NCI-H510A treated with DMSO at 0.1 percent for 48 hours (cell line): ENCODE measurements at places on chromosomes 3 and 15.

- no peak for DNase-seq
Observed at GRCh38 chr3:172376402-172376801, 71.9 kb downstream of the GHSR start.

GRCh38 chr15:88804257-88804656, 1.0 kb downstream of the ACAN start:
- no peak for DNase-seq

GRCh38 chr3:186308549-186308948, 53.5 kb downstream of the DGKG start:
- DNase-seq, result no peak

- DNase-seq, result peak; percentile 5
Observed at GRCh38 chr15:44720460-44721176, 9.3 kb downstream of the B2M start.

- no peak for DNase-seq
Observed at GRCh38 chr3:108092501-108092900, 1.7 kb upstream of the CD47 start.

DNA sequence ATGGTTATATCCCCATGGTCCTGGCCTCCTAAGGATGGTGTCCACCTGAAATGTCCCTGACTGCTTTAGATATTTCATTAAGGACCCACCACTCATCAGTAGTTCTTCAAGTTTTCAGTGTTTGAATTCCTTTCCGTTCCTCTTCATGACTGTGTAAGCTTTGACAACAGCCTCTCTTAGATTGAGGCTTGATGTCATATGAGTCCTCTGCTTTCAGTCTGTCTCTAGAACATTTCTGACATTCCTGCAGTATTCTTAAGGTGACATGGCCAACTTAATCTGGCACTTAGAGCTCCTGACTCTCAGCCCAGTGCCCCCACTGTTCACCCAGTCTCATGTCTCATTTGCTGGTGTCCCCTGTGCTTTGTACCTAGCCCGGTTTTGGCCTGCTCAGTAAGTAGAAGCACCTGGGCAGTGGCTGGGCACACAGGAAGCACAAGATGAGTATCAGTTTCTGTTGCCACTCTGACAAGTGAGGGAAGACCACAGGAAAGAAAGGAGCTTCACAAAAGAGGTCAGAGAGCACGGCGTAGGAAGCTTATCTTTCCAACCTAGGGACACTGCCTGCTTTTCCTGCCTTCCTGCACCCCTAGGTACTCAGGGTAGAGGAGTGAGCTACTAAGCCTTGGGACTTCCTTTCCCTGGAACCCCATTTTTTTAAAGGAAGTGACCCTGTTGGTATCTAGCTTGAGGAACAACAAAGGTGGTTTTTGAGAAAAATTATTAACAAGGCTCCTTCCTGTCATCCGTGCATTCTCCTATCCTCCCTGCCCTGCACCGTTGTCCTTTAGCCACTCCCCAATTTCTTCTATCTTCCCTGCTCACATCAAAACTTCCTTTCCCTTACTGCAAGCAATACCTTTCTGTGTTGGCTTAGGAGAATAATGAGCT, 103.1 kb downstream of the KLHL25 start:
- no peak for DNase-seq

DNA sequence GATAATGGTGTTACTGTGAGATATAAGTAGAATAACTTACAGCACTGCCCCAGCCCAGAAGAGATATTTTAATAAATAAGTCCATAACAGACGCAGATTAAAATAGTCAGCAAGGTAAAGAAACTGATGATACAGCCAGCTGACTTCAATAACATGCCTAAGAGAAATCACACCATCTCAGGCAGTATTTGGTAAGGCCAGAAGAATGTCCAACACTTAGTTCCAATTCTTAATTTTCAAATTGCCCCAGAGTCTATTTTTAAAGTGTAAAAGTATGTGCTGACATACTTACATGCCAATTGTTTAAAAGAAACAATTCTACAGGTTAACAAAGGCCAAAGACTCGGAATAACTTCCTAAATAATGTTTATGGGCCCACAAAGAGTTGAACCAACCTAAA, 1.6 kb downstream of the GNB4 start:
- no peak for DNase-seq

DNA sequence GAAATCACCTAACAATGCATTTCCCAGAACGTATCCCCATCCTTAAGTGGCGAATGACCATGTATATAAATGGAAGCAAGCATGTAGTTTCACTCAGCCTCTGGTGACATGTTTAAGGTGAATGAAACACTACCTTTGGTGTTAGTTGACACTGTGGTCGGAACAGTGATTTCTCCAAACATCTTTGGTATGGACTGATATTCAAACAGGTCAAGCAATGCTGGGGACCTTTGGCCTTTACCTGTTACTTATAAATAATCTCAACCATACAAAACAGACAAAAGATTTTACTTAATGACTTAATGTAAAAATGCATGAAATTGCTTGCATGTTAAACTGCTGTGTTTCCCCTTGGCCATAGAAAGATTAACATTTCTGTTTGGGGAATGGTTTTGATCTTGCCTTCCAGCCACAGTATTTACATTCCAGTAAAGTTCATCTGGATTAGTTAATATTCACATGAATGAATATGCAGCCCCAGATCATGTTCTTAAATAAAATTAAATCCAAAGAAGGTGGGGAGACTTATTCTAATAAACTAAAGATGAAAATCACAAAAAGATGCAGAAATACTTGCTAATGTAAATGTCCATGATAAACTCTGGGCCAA, 74.4 kb upstream of the HES1 start:
- DNase-seq, result no peak

GRCh38 chr15:61315471-61315870, 86.4 kb upstream of the RORA start:
- no peak for DNase-seq

- DNase-seq, result no peak
Observed at GRCh38 chr3:123098426-123099330, 31.9 kb downstream of the PDIA5 start.

DNA sequence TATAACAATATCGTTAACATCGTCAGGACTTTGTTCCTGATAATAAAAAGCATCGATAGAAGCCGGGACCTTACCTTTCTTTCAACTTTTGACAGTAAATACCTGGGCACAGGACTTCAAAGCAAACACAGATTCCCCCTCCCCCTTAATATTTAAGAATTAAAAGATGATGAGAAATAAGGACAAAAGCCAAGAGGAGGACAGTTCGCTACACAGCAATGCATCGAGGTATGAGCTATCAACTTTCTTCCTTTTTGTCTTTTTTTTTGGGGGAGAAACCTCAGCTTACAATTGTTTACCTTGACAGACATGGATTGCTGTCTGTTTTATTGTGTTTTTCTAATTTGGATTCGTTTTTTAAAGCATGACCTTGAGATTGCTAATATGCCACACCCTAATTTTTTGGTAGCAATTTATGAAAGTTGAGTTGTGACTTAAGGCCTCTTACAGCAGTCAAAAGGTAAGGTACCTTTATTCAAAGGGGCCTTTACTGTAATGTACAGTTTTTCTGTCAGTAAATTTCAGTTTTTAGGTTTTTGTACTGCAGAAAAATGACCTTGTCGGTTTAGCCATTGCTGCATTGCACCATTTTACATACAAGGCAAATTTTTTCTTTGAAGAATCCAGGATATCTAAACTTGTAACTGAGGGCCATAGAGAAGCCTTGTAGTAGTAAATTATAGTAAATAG, 1.1 kb downstream of the CHD2 start:
- no peak for DNase-seq

DNA sequence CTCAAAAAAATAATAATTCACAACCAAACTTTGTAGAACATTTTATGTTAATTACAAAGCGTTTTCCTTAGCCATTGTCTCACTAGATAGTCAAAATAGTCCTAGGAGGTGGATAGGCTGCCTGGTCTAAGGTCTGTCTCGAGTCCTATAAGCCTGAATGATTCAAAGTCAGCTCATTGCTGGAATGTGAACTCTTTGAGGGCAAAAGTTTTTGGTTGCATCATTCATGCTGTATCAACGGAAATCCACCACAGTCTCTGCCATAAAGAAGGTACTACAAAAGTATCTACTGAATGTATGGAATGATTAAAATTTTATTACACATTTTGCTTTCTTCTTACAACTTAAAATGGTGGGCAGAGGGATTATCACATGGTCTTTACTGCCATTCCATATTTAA, 387.3 kb upstream of the RARB start:
- no peak for DNase-seq

DNA sequence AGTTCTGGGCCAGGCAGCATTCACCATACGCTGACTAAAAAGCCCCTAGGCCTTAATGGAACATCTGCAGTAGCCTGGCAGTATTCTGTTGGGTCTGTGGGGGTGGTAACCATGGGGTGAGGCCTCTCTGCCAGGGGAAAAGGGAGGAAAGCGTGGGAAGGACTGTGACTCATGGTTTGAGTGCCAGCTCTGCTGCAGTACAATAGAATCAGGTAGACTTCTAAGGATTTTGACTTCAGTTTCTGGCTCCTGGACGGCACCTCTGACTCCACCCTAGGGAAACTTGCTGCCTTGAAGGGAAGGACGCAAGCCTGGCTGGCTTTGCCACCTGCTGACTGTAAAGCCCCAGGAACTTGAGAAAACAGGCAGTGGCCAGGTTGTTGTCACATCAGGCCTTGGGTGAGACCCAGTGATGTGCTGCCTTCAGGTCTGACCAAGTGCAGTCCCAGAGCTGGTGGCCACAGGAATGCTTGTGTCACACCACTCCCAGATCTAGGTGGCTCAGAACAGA, 148.6 kb downstream of the SUCNR1 start:
- DNase-seq, result no peak
